ENCODE measurements at places on chromosomes 5 and 9.

- no peaks in the 10 kb centered on the region for H3K27me3 ChIP-seq
- no peaks in the 10 kb centered on the region for H3K4me1 ChIP-seq
- peaks cover 9% of the 10 kb centered on the region for H3K36me3 ChIP-seq
- no peak for DNase-seq
- no peak overlapping the region for H3K27ac ChIP-seq
These were observed 34.3 kb downstream of the UBE2R2 start for GRCh38 chr9:33851301-33851700.

GRCh38 chr5:24232929-24233498 lies 411.8 kb downstream of the CDH10 start:
- H3K27me3 ChIP-seq, result no peaks in the 10 kb centered on the region
- no peak for DNase-seq
- H3K36me3 ChIP-seq, result no peaks in the 10 kb centered on the region
- no peak overlapping the region for H3K4me3 ChIP-seq
- H3K4me1 ChIP-seq, result no peaks in the 10 kb centered on the region
- H3K27ac ChIP-seq, result no peak overlapping the region

- H3K36me3 ChIP-seq, result no peaks in the 10 kb centered on the region
- DNase-seq, result no peak
- H3K4me3 ChIP-seq, result no peak overlapping the region
These were observed 268.8 kb upstream of the WWC1 start for GRCh38 chr5:168022446-168023169.

DNA sequence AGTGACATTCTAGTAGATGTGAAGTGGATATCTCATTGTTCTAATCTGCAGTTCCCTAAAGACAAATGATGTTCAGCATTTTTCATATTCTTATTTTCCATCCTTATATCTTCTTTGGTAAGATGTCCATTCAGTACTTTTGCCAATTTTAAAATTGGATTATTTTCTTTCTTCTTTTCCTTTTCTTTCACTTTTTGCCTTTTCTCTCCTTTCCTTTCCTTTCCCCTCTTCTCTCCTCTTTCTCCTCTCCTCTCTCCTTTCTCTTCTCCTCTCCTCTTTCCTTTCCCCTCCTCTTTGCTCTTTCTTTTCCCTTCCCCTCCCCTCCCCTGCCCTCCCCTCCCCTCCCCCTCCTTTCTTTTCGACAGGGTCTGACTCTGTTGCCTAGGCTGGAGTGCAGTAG lies 10.1 kb downstream of the ZFYVE16 start:
- no peak for DNase-seq
- no peaks in the 10 kb centered on the region for H3K36me3 ChIP-seq
- no peaks in the 10 kb centered on the region for H3K4me1 ChIP-seq
- no peak overlapping the region for H3K4me3 ChIP-seq

DNA sequence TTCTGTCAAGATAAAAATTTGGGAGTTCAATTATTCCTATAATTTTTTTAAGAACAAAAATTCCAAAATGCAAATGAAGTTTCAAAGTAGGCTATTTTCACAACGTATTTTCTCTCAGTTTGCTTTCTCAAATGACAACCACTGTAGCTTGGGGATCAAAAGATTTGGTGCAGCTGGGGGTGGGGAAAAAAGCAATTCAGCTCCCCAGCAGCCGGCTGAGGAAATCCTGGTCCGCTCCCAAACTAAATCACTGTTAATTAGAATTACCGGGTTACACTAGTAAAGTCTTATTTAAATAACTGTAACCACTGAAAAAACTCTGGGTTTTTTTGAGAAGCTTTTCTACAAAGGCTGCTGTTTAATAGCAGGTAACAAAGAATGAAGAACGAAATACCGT lies 5.7 kb downstream of the NR6A1 start:
- H3K27me3 ChIP-seq, result peaks cover 13% of the 10 kb centered on the region
- no peak for DNase-seq
- H3K4me1 ChIP-seq, result peaks cover 13% of the 10 kb centered on the region

GRCh38 chr5:142735323-142736246 lies 34.6 kb upstream of the ARHGAP26 start:
- DNase-seq, result no peak
- H3K27ac ChIP-seq, result peak overlapping the region; percentile 64
- H3K36me3 ChIP-seq, result no peaks in the 10 kb centered on the region

DNA sequence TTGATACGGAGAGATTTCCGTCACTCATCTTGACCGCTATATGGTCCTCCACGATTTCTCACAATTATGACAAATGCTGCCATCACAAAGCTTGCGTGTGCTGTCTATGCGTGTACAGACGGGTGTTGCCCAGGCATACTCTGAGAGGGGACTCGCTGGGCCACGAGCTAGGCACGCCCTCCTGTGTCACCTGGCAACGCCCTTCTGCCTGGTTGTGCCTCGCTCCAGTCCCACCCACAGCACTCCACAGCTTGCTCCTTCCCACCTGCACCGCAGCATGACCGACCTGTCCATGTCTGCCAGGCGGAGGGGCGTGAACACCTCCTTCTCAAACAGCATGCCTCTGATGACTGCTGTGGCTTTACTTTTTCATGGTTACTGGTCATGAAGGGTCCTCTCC lies 55.6 kb downstream of the CAMSAP1 start:
- H3K4me3 ChIP-seq, result no peak overlapping the region
- no peaks in the 10 kb centered on the region for H3K4me1 ChIP-seq
- H3K27ac ChIP-seq, result no peak overlapping the region
- H3K36me3 ChIP-seq, result peaks cover 51% of the 10 kb centered on the region
- no peak for DNase-seq
- no peaks in the 10 kb centered on the region for H3K27me3 ChIP-seq

- no peak overlapping the region for H3K27ac ChIP-seq
- DNase-seq, result no peak
- no peaks in the 10 kb centered on the region for H3K36me3 ChIP-seq
- H3K27me3 ChIP-seq, result no peaks in the 10 kb centered on the region
- no peaks in the 10 kb centered on the region for H3K4me1 ChIP-seq
These were observed 6.6 kb upstream of the ALDH1B1 start for GRCh38 chr9:38385896-38386295.

- H3K4me1 ChIP-seq, result no peaks in the 10 kb centered on the region
- no peaks in the 10 kb centered on the region for H3K27me3 ChIP-seq
- peaks cover 78% of the 10 kb centered on the region for H3K36me3 ChIP-seq
These were observed 38.9 kb downstream of the PRRC2B start for GRCh38 chr9:131432597-131433301.

- no peaks in the 10 kb centered on the region for H3K36me3 ChIP-seq
- no peaks in the 10 kb centered on the region for H3K4me1 ChIP-seq
- no peak for DNase-seq
- no peak overlapping the region for H3K4me3 ChIP-seq
These were observed 1395.9 kb downstream of the PTPRD start for GRCh38 chr9:9216934-9217333.

- no peaks in the 10 kb centered on the region for H3K27me3 ChIP-seq
- H3K4me3 ChIP-seq, result no peak overlapping the region
- DNase-seq, result no peak
- no peak overlapping the region for H3K27ac ChIP-seq
- no peaks in the 10 kb centered on the region for H3K36me3 ChIP-seq
These were observed 24.5 kb downstream of the GADD45G start for GRCh38 chr9:89629081-89629976.

- no peak for DNase-seq
- H3K27me3 ChIP-seq, result no peaks in the 10 kb centered on the region
- no peaks in the 10 kb centered on the region for H3K36me3 ChIP-seq
- no peaks in the 10 kb centered on the region for H3K4me1 ChIP-seq
- H3K27ac ChIP-seq, result no peak overlapping the region
- H3K4me3 ChIP-seq, result no peak overlapping the region
These were observed 92.5 kb downstream of the NPR3 start for GRCh38 chr5:32803656-32804055.

- H3K27me3 ChIP-seq, result no peaks in the 10 kb centered on the region
- peaks cover 5% of the 10 kb centered on the region for H3K4me1 ChIP-seq
- no peaks in the 10 kb centered on the region for H3K36me3 ChIP-seq
These were observed 23.7 kb downstream of the KDM4C start for GRCh38 chr9:6781476-6781875.

DNA sequence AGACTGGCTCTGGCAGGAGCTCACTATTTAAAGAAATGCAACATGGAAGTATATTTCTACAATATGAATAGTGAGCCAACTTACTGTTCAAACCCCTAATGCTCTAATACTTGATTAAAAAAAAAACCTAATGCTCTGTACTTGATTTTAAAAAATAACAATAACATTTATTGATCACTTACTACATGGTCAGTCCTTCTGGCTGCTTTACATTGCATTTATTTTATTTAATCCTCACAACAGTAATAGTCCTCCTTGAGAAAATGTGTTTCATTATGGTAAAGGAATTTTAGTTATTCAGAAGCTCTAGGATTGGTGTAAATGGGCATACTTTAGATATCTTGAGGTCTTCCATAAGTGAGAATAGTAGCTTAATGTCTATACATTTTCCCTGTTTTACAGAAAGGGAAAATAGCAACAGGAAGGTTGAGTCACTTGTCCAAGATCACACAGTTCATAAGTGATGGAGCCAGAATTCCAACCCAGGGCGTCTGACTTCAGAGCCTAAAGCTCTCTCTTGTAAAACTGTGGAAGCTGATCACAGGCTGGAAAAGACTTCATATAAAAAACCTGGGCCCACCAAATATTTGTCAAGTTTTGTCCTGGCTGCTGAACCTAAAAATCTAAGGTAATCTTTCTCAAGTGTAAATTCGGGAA lies 1.0 kb downstream of the STARD4 start:
- peaks cover 66% of the 10 kb centered on the region for H3K4me1 ChIP-seq
- peak overlapping the region; percentile 67 for H3K4me3 ChIP-seq
- H3K27me3 ChIP-seq, result no peaks in the 10 kb centered on the region
- peak overlapping the region; percentile 89 for H3K27ac ChIP-seq
- peaks cover 3% of the 10 kb centered on the region for H3K36me3 ChIP-seq

GRCh38 chr9:124312290-124313265 lies 54.8 kb downstream of the NEK6 start:
- no peaks in the 10 kb centered on the region for H3K4me1 ChIP-seq
- no peak for DNase-seq
- H3K36me3 ChIP-seq, result no peaks in the 10 kb centered on the region
- H3K4me3 ChIP-seq, result no peak overlapping the region

DNA sequence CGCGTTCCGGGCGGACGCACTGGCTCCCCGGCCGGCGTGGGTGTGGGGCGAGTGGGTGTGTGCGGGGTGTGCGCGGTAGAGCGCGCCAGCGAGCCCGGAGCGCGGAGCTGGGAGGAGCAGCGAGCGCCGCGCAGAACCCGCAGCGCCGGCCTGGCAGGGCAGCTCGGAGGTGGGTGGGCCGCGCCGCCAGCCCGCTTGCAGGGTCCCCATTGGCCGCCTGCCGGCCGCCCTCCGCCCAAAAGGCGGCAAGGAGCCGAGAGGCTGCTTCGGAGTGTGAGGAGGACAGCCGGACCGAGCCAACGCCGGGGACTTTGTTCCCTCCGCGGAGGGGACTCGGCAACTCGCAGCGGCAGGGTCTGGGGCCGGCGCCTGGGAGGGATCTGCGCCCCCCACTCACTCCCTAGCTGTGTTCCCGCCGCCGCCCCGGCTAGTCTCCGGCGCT lies at the start of gene DAPK1:
TSS of gene DAPK1 (plus strand) at position 264 of the 442 bp plus-strand sequence. CDS start 1,211 bp downstream, outside the sequence.
- no peak for DNase-seq
- H3K4me1 ChIP-seq, result no peaks in the 10 kb centered on the region
- no peak within 1 kb of the TSS for H3K4me3 ChIP-seq
- no peak within 1 kb of the TSS for H3K27ac ChIP-seq

GRCh38 chr9:19018201-19018600 lies 14.8 kb downstream of the SAXO1 start:
- H3K27ac ChIP-seq, result no peak overlapping the region
- no peaks in the 10 kb centered on the region for H3K4me1 ChIP-seq
- H3K36me3 ChIP-seq, result no peaks in the 10 kb centered on the region
- DNase-seq, result no peak

DNA sequence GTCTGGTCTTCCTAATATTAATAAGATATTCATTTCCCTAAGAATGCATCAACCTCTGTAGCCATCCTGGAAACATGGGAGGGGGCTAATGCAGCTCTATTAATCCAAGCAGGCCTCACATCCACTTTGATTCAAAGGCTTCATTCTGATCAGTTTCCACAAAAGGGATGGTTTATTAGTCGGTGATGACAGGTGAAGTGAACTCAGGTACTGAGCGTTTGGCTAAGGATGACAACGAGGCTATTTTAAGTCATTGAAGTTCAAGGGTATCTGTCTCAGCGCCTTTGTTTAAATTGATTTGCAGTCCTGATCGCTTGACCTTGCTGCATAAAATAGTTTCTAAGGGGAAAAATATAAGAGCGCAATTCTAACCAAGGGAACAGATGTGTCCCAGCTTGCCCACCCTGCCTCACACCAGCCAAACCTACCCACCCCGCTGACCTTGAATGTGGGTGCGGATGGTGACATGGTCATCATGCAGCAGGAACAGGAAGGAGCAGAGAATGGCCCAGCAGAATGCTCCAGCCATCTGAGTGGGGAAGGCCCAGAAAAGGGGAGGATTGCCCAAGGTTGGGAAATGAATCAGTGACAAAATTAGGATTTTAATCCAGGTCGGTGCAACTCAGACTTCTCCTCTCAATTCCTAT lies 70.5 kb upstream of the ZNF618 start:
- no peak overlapping the region for H3K4me3 ChIP-seq
- no peak for DNase-seq
- peaks cover 1% of the 10 kb centered on the region for H3K27me3 ChIP-seq
- no peak overlapping the region for H3K27ac ChIP-seq
- H3K36me3 ChIP-seq, result no peaks in the 10 kb centered on the region

DNA sequence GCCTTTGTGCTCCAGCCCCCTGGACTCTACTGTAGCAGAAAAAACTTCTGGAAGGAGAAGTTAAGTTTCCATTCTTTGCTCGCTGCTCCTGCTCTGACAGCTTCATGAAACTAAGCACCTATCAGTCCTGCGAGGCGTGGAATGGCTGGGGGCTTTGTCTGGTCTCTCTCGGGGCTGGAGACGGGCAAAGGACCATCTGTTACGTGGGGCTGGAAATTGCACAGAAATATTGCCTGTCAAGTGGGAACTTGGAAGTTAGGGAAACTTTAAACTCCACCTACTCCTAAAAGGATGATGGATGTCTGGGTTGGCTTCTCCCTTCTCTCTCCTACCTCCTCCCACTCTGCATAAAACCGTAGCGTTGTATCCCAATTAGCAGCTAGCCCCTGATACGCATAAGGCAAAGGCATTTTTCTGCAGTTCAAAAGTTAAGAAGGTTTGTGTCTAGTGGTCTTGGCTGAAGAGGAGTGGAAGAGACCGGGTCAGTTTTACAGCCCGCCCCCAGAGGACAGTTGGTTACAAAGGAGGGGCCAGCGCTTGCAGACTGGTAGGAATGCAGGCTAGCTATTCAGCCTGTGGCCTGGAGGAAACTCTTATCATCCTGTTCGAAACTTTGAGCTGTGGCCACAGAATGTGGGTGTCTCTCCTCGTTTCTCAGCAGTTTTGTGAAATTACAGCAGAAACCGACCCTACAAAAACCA lies 1.3 kb downstream of the FBXL7 start:
- peaks cover 38% of the 10 kb centered on the region for H3K4me1 ChIP-seq
- peak overlapping the region; percentile 89 for H3K4me3 ChIP-seq
- peak overlapping the region; percentile 69 for H3K27ac ChIP-seq
- DNase-seq, result peak; percentile 19

All from DND-41 (cell line).